ENCODE measurements at places on chromosomes 12 and 14. TPM values are rescaled to one million over a fixed set of nuclear protein-coding genes. Genes with fewer than 3 reads are reported as not detected.

PTPN6 gene
- total RNA-seq, result 44.8 TPM

ANO4 gene
- 0.32 TPM for total RNA-seq

PPP4R4 gene
- total RNA-seq, result not detected

PRPH gene
- total RNA-seq, result 3.9 TPM

A2M gene
- total RNA-seq, result 201 TPM
